ENCODE measurements at places on chromosomes 5 and 9.

GRCh38 chr5:177984584-177985206, 11.3 kb downstream of the PROP1 start:
- DNase-seq: no peak

DNA sequence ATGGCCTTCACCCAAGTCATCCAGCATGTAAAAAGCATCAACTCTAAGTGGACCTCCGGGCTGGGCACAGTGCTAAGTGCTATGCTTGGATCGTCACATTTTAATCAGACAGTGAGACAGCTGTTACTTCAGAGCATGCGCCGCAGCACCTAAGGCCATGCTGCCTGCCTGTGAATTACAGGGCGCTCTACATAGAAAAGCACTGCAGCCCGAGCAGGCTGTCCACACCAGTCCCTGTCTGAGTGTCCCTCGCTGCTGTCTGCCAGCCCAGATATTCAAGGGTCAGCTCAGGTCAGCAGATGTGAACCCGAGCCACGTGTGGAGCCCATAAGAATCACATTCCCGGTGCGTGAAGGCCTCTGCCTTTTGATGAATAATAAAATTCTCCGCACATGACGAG, 37.1 kb downstream of the AK8 start:
- DNase-seq: no peak

DNA sequence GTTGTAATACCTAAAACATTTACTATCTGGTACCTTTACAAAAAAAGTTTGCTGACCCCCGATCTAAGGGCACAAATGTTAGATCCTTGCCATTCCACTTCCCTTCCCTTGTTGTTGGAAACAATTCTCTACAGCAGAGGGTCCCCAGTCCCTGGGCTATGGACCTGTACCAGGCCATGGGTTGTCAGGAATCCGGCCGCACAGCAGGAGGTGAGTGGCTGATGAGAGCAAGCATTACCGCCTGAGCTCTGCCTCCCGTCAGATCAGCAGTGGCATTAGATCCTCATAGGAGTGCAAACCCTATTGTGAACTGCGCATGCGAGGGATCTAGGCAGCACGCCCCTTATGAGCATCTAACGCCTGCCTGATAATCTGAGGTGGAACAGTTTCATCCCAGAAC, 248.5 kb downstream of the AP3B1 start:
- DNase-seq: no peak

DNA sequence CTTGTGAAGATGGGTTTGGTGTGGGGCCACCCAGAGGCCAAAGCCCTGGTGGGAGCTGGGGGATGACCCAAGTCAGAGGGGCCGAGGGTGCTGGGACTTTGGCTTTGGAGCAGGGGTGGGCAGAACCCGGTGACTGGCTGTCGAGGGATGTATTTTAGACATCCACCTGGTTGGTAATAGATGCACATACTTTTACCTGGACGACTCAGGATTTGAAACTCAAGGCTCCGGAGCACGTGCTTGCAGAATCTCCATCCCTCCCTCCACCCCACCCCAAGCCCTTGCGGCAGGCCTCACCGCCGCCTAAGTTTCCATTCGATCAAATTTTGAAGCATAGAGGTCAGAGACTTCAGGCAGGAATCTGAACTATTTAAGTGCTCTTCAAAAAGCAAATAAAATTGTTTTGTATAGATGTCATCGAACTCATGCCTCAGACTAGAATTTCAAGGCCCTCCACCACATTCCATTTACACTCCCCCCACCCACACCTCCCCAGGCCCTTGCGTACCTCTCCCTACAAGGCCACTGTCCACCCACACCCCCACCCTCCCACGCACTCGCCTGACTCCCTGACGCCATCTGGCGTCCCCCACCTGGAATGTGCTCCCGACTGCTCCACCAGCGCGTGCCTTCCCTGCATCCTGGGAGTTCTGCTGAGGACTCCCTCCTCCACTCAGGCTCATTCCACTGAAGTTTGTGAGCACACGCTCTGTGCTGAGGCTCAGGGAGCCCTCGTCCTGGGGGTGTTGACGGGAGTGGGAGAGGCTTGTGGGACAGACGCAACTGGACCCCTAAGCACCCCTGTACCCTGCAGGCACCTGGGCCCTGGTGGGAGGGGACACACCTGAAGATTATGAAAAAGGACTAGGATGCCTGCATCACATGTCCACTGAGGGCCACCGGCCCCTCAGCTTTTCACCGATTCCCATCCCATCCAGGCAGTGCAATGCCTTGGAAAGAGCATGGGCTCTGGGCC, 56.4 kb upstream of the RPL26L1 start:
- no peak for DNase-seq

GRCh38 chr5:158482125-158482524, 617.6 kb downstream of the EBF1 start:
- no peak for DNase-seq
